Left colon (tissue), 2 donors: ENCODE measurements at places on chromosomes 2 and 18. TPM values are rescaled to one million over a fixed set of nuclear protein-coding genes. Genes with fewer than 3 reads are reported as not detected.
A peak's percentile ranks its signal among the peaks of the same experiment; 100 is the strongest.

- no peak for DNase-seq
Measured at GRCh38 chr2:122300758-122301157, 545.3 kb downstream of the TSN start.

DSG2 gene
- 330 TPM for total RNA-seq

DNA sequence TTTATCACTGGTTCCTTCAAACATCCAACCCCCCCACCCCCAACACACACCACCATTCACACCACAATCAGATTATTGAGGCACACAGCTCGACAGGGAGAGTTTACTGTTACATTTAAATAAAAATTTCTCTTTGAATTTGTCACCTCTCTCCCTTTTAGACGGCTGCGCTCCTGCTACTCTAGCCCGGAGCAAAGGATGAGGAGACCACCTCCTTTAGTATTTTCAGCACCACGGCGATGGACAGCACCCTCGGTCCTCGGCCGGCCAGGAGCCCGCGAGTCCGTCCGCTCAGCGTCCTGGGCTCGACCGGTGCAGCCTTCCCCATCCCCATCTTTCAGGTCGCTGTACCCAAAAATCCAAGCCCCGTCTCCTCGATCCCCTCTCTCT lies 892 bp downstream of the CELF4 start:
- DNase-seq: peak; percentile 40

RTTN gene
- 7.1 TPM for total RNA-seq

- DNase-seq: no peak
Measured at GRCh38 chr2:127449414-127449813, 31.2 kb downstream of the PROC start.

DNA sequence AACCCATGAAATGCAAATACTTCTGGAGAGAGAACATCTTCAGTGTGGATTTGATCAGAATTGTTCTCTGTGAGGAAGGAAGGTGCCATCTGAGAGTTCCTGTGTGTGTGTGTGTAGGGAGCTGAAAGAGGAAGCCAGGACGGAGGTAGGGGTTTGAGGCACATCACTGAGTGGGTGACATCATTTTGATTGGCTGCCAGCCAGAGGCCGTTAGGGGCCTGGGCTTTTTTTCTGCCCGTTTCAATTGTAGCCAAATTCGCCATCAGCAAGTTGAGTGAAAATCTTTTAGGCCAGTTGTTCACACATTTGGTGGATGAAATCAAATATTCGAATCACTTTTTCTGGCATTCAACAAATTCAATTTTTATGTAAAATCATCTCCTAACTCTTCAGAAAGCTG lies 48.9 kb downstream of the TSN start:
- DNase-seq: no peak

RUFY4 gene
- total RNA-seq: 0.76 TPM

DNA sequence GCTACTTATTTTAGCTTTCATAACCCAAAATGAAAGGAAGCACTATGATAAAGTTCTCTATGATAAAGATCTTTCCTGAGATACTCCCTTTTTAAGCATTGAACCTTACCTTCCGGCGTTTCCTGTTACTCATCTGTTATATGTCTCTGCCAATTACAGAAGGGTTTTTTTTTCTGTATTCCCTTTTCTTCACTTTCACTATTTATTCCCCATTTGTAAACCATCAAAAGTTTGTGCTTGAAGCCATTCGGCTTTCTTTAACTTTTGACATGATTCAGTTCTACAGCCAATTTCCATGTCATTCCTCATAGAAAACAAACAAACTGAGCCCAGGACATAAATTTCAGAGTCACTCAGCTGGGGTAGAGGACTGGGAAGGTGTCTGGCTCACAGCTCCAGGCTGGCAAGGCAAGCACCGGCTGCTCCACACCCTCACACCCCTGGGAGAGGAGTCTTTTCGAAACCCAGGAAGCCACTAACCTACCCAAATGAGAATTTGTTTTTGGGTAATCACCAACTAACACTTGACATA lies 429.4 kb upstream of the TRIB2 start:
- DNase-seq: no peak

DNA sequence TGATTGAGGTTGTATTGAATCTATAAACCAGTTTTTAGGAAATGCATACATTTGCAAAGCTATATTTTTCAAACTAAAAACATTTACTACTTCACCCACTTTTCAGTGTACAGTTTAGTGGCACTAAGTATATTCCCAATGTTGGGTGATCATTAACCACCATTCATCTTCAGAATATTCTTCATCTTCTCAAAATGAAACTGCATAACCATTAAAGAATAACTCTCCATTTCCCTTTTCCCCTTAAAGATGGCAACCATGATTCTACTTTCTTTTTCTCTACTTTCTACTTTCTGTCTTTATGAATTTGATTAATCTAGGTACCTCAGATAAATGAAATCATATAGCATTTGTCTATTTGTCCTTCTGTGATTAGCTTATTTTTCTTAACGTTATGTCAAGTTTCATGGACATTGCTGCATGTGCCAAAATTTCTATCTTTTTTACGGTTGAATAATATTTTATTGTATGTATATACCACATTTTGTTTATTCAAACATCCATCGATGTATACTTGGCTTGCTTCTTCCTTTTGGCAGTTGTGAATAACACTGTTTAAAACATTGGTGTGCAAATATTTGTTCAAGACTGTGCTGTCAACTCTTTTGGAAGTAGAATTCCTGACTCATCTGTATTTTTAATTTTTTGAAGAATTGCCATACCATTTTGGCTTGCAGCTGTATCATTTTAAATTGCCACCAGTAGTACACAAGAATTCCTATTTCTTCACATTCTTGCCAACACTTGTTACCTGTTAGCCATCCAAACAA lies 104.9 kb downstream of the RPRM start:
- no peak for DNase-seq

DNA sequence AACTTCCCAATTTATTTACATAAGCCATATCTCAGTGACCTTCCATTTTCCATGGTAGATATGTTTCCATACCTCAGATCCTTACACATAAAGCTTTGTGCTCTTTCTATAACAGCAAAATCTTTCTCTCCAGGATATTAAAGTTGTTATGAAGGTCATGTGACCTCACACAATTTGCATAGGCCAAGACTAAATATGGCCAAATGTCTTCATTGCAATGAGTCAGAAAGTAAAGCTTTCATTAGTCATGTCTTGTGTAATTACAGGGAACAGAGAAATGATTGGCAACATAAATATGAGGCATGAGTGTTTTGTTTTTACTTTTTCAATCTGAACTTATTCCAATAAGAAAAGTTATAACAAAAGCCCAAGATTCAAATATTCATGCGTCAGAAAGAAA lies 243.5 kb downstream of the ASXL3 start:
- DNase-seq: no peak

UGT1A6 gene
- 10.2 TPM for total RNA-seq

GRCh38 chr18:21179590-21180220 lies 62.3 kb upstream of the GREB1L start:
- DNase-seq: peak; percentile 39

DNA sequence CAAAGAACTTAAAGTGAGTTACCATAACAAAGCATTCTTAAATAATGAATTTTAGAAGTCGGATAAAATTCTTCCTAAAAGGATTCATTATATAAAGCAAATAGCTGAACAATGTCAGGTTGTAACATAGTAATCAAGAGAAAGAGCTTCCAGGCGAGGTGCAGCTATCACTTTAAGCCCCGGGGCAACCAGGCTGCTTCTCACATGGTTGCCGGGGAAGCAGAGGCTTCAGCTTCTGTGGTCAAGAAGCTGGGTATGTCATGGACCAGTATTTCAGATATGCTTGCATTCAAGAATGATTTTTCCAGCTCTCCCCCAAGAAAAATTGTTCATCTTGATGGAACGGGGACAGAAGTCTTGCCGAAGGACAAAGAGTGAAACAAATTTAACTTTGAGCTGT lies 23.6 kb upstream of the KYNU start:
- no peak for DNase-seq

ANKRD29 gene
- 2.5 TPM for total RNA-seq

- peak; percentile 57 for DNase-seq
Measured at GRCh38 chr2:236968101-236968879, 117.4 kb upstream of the COPS8 start.

DNA sequence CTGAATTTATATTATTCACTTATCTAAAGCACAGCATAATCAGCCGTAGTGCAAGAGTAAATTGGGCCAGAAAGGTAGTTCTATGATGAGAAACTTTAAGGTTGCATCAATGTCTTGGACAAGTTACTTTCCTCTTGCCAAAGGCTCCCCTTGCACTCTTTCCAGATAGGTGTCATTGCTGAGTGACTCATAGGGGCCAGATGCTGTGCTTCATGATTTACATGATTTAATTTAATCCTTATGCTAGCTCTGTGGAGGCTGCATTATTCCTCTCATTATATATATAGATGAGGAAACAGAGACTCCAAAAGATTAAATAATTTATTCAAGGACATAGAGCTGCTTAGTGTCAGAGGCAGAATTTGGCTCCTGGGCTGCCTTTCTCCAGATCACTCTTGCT lies 5.0 kb downstream of the CFAP221 start:
- DNase-seq: no peak

IL36G gene
- 0.31 TPM for total RNA-seq

DNA sequence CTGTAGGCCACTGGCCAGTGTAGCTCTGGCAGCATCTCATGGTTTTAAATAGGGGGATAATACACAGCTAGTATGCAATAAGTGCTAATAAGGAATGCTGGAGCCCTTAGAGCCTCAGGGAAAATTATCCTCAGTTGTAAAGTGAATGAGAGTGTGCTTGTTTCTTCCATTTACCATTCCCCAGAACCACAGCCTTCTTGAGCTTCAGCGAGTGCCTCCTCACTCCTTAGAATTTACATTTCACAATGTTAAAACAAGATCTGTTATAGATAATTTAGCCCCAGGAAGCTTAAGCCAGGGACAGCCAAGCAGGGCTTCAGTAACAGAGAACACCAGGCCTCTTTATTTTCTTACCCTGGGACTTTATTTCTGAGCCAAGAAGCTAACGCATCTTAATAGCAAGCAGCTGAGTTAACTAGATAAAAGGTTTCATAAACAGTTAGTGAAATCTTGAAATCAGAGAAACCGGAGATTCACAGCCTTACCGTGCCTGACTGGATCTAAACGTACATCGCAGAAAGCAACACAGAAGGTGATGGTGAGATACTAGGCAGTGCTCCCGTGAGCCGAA lies 535.2 kb downstream of the TDRD15 start:
- no peak for DNase-seq

GRCh38 chr2:86557836-86558235 lies 5.4 kb downstream of the CHMP3 start:
- no peak for DNase-seq

DNA sequence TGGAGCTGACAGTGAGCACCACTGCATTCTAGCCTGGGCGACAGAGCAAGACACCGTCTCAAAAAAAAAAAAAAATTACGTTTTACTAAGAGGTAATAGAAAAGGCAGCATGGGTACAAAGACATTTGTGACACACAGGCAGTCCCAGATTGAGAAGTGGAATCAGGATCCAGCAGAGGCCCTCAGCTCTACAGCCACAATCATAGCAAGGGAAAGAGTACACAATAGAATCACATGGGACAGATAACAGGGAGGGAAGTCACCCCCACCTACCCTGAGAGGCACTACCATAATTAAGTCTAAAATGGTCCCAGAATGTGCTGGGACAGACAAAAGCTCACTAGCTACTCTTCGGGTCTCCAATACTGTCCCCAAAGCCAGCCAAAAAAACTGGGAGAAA lies 12.5 kb downstream of the SRBD1 start:
- DNase-seq: no peak

DNA sequence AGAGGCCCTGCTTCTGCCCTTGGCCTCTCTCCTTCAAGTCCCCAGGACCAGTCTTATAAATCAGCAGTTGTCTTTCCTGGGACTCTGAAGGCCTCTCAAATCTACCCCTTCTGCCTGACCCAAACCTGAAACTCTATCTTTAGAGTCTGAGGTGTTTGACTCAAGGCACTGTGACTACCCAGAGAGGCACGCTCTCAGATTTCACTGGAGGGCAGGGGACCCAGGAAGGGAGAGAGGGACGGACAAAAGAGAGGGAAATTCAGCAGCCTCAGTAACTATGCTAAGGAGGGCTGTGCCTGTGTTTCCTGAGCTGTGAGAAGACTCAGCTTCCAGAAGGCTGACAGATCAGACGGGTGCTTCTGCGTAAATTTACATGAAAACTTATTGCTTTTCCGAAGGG lies 217.8 kb downstream of the HAUS1 start:
- no peak for DNase-seq
